ENCODE measurements at places on chromosomes 6 and 20.

GRCh38 chr20:21995461-21995860, 290.0 kb downstream of the PAX1 start:
- no peak for DNase-seq

GRCh38 chr20:18857640-18858039, 44.1 kb downstream of the SCP2D1 start:
- DNase-seq = no peak

DNA sequence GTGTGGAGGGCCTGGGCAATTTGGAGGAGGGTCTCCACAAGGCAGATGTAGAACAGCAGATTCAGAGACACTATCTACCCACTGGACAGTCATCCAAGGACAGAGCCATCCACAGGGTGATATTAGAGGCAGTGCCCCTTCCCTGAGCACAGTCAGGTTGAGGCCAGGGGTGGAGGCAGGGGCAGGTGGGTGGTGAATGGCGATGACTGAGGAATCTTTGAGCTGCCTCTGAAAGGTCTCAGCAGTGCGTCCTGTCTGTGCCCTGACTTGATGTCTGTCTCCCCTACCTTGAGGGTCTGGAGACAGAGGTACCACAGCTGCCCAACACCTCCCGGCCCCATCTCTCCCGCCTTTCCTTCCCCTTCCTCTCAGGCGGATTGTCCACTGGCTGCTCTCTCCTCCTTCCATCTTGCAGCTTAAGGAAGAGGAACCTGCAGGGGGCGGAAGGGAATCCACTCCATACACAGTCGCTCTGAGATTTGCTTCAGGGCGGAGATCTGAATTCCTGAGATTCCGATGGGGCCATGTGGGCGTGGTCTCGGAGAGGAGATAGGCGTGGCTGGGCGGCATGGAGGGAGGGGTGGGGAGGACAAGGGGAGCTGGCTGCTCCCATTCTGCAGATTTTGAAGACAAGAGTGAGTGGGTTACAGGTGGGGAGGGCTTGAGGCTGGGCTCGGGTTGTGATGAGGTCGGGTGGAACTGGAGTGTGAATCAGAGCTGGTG, 1.7 kb downstream of the MUCL3 start:
- DNase-seq = no peak

GRCh38 chr6:141956046-141956761, 176.5 kb upstream of the GJE1 start:
- DNase-seq = peak; percentile 3
